ENCODE measurements at places on chromosomes 1 and 21.
A peak's percentile ranks its signal among the peaks of the same experiment; 100 is the strongest.

DNA sequence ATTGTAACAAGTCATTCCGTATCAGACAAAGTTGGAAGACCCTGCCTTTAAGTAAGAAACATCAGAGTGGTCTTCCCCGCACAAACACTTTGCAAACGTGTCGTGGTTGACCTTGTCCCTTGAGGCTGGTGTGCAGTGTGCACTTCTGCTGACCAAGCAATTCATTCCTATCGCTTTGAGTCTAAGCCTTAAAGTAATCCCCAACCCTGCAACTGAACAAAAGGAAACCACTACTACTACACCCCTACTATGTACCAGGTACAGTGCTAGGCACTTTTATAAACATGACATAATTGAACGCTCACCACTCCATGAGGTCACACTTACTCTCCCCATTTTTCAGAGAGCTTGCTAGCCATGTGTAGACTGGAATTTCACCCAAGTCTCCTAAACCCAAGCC is 10.6 kb downstream of the ITPKB start:
- DNase-seq, result no peak

DNA sequence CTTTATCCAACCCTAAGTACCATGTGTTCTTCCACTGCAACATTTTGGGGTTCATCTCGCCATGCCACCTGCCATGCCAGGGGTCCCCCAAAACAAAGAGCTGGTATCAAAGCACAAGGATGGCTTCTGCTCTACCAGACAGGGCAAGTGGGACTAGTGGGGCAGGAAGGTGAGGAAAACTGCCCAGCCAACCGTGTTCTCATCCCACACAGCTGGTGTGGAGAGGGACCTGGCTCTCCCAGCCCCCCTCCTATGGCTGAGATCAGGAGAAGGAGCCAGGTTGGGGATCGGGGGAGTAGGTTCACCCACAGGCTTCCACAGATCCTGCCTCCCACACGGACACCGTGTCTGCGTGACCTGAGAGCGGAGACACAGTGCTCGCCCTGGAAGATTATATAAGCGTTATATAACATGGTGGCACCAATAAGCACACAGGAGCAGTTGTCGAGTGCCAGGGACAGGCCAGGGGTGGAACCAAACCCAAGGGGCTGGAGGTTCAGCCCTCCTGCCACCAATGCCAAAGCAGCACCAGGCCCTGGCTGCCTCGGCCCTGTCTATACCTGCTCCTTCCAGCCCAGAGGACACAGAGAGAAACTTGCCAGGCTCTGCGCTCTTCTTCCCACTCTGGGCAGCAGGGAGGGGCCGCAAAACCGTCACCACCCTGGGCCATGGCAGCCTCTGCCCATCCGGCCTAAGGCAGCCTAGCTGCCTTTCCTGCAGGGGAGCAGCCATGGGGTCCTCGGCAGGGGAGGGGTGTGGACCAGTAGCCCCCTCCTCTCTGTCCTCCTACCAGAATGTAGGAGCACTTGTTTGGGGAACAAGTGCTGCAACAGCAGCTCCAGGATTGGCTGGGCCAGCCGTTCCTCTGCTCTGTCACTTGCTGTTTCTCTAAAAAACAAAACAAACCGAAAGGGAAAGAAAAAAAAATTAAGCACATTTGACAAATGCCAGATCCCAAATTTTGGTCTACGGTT is 43.5 kb downstream of the CD34 start:
- no peak for DNase-seq

- no peak for DNase-seq
Measured at GRCh38 chr1:172380441-172381244, 39.8 kb upstream of the C1orf105 start.

DNA sequence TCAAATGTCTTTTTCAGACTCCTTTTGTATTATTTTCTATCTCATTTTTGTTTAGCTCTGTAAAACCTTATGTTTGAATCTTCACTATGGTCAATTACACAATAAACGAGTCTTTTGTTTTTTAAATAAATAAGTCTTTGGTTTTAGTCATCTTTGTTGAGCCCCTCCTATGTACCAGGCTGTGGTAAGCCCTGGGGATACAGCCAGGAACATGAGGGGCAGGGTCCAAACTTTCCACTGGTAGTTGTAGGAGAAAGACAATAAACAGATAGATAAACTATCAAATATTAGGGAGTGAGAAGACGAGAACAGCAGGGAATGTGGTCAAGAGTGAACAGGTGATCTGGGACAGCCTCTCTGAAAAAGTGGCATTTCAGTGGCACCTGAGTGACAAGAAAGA is 186.6 kb downstream of the ZNF281 start:
- DNase-seq, result no peak

GRCh38 chr21:18498431-18498830 is 94.8 kb upstream of the TMPRSS15 start:
- no peak for DNase-seq

DNA sequence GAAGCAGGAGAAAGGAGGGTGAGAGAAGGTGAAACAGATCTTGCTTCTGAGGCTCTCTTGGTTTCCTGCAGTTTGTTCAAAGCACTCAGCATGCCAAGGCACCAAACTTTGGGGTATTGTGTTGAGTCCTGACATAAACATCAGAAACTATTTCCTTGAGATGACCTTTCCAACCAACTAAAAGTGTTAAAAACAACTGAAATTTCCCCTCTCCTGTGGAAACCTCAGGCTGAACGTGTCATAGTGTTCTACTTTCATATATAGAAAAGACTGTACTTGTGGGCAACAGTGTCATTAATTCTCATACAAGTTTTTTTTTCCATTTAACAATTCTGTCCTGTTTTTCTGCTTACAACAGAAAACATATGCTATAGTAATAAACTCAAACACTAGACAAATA is 6.3 kb upstream of the LYST start:
- DNase-seq, result no peak

- DNase-seq, result no peak
Measured at GRCh38 chr1:39574646-39575045, 1.9 kb downstream of the PABPC4 start.

GRCh38 chr1:203509135-203509534 is 15.2 kb downstream of the OPTC start:
- DNase-seq, result no peak

GRCh38 chr1:201013991-201014815 is 9.3 kb downstream of the KIF21B start:
- DNase-seq, result no peak

DNA sequence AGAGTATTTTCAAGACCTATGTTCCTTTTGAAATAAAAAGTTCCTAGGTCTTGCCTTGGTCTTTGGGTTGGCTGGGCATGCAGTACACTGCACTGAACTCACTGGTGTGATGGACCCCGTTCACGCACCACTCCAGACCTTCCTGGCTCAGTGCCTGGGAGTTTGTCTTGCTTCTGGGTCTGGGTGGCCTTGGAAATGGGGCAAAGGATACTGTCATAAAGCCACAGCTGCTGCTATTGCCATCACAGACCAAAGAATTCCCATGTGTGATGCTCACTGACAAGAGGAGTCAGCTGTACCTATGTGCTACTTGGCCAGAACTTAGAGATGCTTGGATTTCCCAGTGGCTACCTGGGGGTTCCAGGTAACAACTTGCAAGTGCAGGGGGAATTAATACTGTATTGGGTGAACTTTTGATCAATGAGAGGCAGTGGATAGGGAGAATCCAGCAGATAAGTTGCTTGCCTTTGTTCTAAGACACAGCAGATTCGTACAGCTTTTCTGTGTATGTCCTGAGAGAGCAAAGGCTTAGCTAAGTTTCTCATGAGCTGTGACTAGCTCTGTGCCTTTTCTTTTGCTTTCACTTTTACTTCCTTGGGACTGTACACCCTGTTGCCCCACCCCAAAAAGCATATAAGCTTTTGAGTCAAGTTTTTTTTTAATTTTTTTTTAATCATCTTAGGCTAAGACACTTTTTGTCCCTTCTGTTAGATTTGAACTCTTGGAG is 115.3 kb downstream of the RUNX1 start:
- no peak for DNase-seq

DNA sequence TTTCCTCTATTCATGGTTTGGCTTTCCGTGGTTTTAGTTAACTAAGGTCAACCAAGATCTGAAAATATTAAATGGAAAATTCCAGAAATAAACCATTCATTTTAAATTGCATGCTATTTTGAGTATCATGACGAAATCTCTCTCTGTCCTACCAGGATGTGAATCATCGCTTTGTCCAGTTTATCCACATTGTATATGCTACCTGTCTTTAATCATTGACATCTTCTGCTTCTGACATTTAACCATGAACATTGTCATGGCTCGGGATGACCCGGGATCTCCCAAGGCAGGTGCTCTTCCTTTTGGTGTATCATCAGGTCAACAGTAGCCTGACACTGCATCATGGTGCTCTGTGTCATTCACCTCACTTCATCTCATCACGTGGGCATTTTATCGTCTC is 125.5 kb upstream of the HNRNPU start:
- DNase-seq, result no peak

DNA sequence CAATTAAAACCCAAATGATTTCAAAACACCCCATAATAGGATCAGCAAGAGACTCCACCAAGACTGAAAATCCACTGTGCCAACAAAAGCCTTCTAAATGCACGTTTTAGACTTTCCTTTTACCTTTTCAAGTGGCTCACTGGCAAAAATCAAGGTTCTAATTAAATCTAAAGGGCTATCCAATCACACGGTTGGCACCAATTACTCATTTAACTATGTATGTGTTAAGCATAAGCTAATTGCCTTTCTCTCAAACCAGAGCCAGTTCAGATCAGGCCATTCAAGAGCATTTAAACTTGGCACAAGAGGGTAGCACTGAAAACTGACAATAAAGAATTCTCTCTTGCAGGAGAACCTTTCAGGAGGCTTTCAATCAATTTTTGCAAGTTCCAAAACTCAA is 139.5 kb downstream of the RGS7 start:
- DNase-seq, result no peak

DNA sequence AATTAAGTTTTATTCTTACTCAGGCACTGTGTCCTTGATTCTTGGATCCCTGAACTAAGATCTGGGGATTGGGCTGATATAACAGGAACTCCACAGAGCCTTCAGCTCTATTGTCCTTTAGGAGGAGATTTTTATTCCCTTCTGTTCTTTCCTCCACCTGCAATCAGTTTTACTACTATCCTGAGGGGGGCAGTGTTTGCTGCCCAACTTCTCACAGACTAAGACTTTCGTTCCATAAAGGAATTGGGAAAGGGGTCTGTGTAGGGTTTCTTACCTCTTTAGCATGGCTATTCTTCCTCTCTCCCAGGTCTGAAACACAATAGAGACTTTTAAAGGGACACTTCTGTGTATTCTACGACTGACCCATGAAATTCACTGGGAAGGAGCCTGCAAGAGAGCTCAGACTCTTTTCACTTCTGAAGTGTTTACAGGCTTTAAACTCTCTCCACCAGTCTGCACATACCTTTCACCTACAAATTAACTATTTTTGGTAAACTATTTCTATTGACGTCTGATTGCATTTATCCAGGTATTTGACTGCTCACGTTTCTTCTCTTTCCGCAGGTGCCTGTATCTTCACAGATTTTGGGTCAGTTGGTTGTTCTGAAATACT is 103.3 kb upstream of the DEPDC1 start:
- DNase-seq, result peak; percentile 0

DNA sequence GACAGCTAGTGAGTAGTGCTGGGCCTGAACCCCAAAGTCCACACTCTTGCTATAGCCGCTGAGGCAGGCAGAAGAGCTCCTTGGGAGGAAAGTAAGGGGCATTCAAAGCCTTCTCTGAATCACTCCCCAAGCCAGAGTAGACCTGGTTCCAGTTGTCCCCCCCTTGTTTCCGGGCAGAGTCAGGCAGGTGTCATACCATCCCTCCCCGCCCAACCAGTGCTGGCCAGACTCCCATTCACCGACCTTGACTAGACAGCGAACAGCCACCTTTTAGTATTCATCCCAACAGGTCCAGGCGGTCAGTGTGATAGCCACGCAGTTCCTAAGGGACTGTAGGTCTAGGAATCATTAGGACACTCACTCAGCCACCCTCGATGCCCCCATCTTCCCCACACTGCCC is 11.8 kb downstream of the CHRNB2 start:
- DNase-seq, result no peak

GRCh38 chr1:180247580-180247979 is 17.5 kb downstream of the LHX4 start:
- no peak for DNase-seq

GRCh38 chr1:32250893-32251716 is at the start of gene LCK:
Gene LCK (plus strand): TSS chr1:32251265. CDS start chr1:32274330, 23,065 bp downstream.
- DNase-seq, result no peak

DNA sequence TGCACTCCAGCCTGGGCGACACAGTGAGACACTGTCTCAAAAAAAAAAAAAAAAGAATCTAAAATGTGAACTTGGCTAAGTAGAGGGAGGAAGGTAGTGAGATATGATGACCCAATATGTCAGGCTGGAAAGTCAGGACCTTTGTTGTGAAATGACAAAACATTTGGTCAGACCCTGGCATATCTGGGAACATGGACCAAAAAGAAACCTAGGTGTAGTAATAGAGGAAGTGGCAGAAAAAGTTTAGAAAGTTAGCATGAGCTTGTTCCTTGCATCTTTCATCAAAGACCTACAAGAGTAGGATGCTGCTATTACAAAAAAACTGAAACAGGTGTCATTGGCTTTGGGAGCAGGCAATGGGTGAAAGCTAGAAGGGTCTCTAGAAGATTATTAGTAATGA is 7.3 kb upstream of the S100A3 start:
- DNase-seq, result no peak

DNA sequence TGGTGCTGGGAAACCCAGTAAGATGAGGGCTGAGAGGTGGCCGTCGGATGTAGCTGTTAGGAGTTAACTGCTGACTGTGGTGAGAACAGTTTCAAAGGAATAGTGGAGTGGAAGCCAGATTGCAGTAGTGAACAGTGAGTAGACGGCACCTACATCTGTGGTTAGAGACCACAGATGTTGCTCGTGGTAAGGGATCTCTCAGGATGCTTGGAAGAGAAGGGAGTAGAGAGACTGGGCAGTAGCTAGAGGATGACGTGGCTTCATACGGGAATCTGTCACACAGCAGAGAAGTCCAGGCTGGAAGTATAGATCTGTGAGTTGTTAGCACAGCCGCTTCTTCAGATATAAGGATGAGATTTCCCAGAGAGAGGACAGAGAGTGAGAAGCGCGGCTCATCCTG is 7.8 kb upstream of the ARTN start:
- no peak for DNase-seq

- no peak for DNase-seq
Measured at GRCh38 chr21:29307718-29308455, 9.2 kb downstream of the BACH1 start.

DNA sequence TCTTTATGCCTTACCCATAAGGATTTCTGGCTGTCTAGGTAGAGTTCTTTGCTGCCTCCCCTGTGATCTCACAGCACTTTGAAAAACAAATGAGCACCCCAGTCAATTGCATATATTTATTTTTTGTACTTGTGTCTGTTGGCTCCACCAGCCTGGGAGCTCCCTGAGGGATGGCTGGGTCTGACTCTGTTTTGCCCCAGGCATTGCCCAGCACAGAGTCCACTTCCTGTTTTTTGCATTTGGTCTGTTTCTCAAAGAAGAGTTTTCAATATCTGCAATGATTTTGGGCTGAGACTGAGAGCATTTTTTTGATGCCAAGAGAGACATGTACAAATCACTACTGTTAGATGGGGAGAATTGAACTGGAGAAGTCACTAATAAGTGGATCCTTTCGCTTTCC is 125.0 kb downstream of the FOXD2 start:
- DNase-seq, result no peak

GRCh38 chr1:67754526-67754920 is 69.5 kb downstream of the GADD45A start:
- no peak for DNase-seq

GRCh38 chr1:157978586-157979403 is 14.7 kb upstream of the KIRREL1 start:
- DNase-seq, result no peak

Measured in A549 (cell line).